ENCODE measurements at places on chromosomes 2 and 18.

GRCh38 chr2:25851740-25852503 is 26.4 kb downstream of the ASXL2 start:
- no peaks in the 10 kb centered on the region for H3K27me3 ChIP-seq
- peaks cover 4% of the 10 kb centered on the region for H3K4me1 ChIP-seq
- H3K27ac ChIP-seq = peak overlapping the region; percentile 33
- peak; percentile 63 for DNase-seq
- H3K4me3 ChIP-seq = no peak overlapping the region
- no peaks in the 10 kb centered on the region for H3K36me3 ChIP-seq

DNA sequence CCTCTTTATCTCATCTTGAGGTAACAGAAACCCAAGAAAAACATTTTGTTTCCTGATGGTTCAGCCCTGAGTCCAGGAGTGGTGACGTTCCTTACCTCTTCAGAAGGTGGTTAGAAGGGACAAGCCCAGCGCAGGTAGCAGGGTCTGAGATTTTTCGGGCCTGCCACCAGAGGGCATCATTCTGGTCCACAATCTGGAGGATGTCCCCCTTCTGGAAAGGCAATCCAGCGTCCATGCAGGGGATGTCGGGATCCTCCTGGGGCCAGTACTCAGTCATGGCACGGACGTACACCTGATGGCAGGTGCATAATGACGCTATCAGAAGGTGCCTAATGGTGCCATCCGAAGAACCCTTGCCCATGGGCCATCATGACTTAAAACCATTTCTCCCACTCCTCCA is 17.7 kb downstream of the MPP4 start:
- H3K27ac ChIP-seq = no peak overlapping the region
- peak; percentile 33 for DNase-seq
- H3K36me3 ChIP-seq = peaks cover 10% of the 10 kb centered on the region
- no peaks in the 10 kb centered on the region for H3K4me1 ChIP-seq
- no peak overlapping the region for H3K4me3 ChIP-seq
- H3K27me3 ChIP-seq = no peaks in the 10 kb centered on the region

- H3K27ac ChIP-seq = no peak overlapping the region
- no peaks in the 10 kb centered on the region for H3K36me3 ChIP-seq
- no peaks in the 10 kb centered on the region for H3K4me1 ChIP-seq
Observed at GRCh38 chr18:79483971-79484491, 88.3 kb downstream of the NFATC1 start.

DNA sequence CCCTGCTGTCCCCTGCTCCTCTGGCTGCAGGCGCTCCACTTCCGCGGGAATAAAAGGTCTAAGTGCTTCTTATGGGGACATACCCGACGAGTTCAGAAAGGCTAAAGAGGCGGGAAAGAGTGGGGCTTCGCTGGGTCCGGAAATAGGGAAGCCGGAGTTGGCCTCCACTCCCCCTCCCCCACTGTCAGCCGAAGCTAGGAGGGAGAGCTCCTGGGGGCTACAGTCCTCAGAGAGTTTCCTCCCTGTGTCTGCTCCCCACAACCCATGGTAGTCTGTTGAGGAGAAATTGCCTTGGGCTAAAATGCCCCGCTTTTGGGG is 7.2 kb downstream of the GAD1 start:
- peaks cover 28% of the 10 kb centered on the region for H3K4me1 ChIP-seq
- DNase-seq = no peak
- no peak overlapping the region for H3K4me3 ChIP-seq
- H3K36me3 ChIP-seq = no peaks in the 10 kb centered on the region

DNA sequence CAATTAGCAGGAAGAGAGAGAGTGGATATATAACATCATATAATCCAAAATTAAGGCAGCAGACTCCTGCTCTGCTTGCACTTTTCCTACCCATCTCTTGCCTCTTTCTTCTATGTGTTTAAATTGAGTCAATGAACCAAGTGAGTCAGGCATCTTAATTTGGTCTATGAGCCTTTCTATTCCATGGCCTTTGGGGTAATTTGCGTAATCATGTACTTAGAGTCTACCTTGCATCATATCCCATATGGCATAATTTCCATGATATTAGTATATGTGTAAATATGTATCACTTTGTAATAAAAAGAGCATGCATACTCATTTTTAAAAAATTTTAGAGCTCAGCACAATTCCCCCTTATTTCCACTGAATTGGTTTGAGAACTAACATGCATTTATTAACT is 555.2 kb downstream of the STK39 start:
- no peaks in the 10 kb centered on the region for H3K27me3 ChIP-seq
- DNase-seq = no peak
- H3K4me1 ChIP-seq = no peaks in the 10 kb centered on the region
- H3K4me3 ChIP-seq = no peak overlapping the region

GRCh38 chr2:200749631-200750322 is 61.9 kb upstream of the BZW1 start:
- H3K27me3 ChIP-seq = no peaks in the 10 kb centered on the region
- H3K4me1 ChIP-seq = no peaks in the 10 kb centered on the region
- no peaks in the 10 kb centered on the region for H3K36me3 ChIP-seq
- no peak overlapping the region for H3K4me3 ChIP-seq

DNA sequence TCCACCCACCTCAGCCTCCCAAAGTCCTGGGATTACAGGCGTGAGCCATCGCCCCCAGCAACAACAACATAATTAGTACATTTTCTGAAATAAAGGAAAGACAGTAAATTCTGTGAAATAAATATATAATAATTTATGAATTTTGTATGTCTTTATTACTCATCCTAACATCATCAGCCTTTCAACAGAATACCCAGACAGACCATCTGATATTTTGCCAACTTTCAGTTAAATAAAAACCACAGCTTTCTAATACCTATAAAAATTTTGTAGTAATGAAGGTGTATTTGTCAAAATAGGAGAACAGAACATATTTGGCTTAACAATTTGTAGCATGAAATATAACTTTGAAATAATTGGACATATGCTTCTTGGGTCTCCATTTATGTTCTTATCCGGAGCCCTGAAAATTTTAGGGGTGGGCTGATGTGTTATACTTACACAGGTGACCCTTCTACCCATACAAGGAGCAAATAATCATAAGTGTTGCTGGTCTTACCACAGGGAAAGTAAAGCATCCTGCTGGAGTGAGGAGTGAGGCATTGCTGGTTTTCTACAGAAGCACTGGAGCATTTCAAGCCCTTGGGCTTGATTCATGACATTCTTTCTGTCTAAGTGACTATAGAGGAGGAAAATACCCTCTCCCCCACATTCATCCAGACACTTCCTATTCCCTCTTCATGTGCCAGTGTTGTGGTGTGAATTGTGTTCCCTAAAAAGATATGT is 99.3 kb downstream of the SPOPL start:
- no peak for DNase-seq
- H3K27me3 ChIP-seq = no peaks in the 10 kb centered on the region
- H3K4me3 ChIP-seq = no peak overlapping the region
- no peak overlapping the region for H3K27ac ChIP-seq

DNA sequence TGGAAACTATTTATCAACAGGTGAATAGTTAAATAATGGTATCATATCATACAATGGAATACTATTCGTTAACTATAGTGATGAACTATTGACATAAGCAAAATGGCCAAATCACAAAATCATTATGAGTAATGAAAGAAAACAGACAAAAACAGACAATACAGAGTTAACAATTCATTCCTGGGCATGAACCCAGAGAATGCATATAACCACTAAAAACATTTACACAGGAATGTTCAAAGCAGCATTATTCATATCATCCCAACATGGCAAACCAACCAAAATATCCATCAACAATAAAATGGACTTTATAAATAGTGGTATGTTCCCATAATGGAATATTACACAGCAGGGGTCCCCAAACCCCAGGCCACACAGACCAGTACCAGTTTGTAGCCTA is 131.2 kb upstream of the CYP1B1 start:
- H3K27me3 ChIP-seq = no peaks in the 10 kb centered on the region
- no peak overlapping the region for H3K4me3 ChIP-seq
- H3K36me3 ChIP-seq = no peaks in the 10 kb centered on the region
- no peak for DNase-seq
- H3K4me1 ChIP-seq = no peaks in the 10 kb centered on the region

- H3K36me3 ChIP-seq = no peaks in the 10 kb centered on the region
- H3K4me1 ChIP-seq = no peaks in the 10 kb centered on the region
- H3K27me3 ChIP-seq = no peaks in the 10 kb centered on the region
- no peak overlapping the region for H3K4me3 ChIP-seq
Observed at GRCh38 chr18:37636831-37637477, 71.4 kb upstream of the CELF4 start.

DNA sequence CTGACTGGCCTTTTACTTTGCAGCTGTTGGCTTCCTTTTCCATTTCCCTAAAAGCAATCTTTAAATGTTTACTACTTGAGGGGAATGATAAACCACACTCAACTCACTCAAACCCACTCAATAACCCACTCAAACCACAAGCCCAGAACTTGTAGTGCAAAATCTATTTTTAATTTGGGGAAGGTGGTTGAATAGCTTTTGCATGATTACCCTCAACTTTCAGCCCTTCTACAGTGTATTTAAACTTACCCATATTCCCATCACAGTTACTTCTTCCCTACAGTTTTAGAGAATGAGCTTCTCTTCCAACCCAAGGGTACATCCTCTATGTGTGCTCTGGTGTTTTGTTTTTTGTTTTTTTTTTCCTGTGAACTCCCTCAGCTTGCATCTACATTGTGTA is 636.1 kb downstream of the TDRD15 start:
- H3K27ac ChIP-seq = no peak overlapping the region
- no peaks in the 10 kb centered on the region for H3K36me3 ChIP-seq
- no peak overlapping the region for H3K4me3 ChIP-seq
- H3K27me3 ChIP-seq = no peaks in the 10 kb centered on the region

GRCh38 chr2:42227491-42227890 is 58.3 kb downstream of the EML4 start:
- H3K27me3 ChIP-seq = no peaks in the 10 kb centered on the region
- no peak overlapping the region for H3K27ac ChIP-seq
- H3K4me1 ChIP-seq = peaks cover 20% of the 10 kb centered on the region
- no peak for DNase-seq

- no peak for DNase-seq
- H3K27ac ChIP-seq = no peak overlapping the region
- H3K27me3 ChIP-seq = no peaks in the 10 kb centered on the region
- no peaks in the 10 kb centered on the region for H3K36me3 ChIP-seq
Observed at GRCh38 chr2:114170070-114170469, 272.4 kb upstream of the DPP10 start.

- no peak for DNase-seq
- H3K27ac ChIP-seq = peak overlapping the region; percentile 99
- H3K27me3 ChIP-seq = no peaks in the 10 kb centered on the region
- H3K4me3 ChIP-seq = no peak overlapping the region
Observed at GRCh38 chr18:49690312-49690711, 123.0 kb downstream of the ACAA2 start.

DNA sequence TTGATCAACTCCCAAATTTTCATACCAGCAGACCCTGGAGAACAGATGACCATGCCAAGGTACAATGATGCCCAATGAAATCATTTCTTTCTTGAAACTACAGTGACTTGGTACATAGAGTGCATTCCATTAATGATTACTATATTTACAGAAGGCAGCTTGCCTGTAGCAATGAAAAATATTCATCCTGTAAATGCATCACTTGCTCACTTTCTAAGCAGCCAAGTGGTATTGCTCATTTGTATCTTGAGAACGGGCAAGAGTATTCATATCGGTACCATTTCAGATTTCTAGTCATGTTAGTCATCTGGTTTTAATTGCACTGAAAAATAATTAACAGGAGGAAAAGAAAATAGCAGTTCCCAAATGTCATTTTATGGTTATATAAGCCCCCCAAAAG is 59.6 kb downstream of the VIL1 start:
- H3K27me3 ChIP-seq = no peaks in the 10 kb centered on the region
- H3K27ac ChIP-seq = peak overlapping the region; percentile 16
- no peak overlapping the region for H3K4me3 ChIP-seq
- peaks cover 50% of the 10 kb centered on the region for H3K36me3 ChIP-seq
- no peak for DNase-seq

GRCh38 chr2:28726177-28726576 is 25.5 kb upstream of the PPP1CB start:
- no peak for DNase-seq
- no peaks in the 10 kb centered on the region for H3K27me3 ChIP-seq

DNA sequence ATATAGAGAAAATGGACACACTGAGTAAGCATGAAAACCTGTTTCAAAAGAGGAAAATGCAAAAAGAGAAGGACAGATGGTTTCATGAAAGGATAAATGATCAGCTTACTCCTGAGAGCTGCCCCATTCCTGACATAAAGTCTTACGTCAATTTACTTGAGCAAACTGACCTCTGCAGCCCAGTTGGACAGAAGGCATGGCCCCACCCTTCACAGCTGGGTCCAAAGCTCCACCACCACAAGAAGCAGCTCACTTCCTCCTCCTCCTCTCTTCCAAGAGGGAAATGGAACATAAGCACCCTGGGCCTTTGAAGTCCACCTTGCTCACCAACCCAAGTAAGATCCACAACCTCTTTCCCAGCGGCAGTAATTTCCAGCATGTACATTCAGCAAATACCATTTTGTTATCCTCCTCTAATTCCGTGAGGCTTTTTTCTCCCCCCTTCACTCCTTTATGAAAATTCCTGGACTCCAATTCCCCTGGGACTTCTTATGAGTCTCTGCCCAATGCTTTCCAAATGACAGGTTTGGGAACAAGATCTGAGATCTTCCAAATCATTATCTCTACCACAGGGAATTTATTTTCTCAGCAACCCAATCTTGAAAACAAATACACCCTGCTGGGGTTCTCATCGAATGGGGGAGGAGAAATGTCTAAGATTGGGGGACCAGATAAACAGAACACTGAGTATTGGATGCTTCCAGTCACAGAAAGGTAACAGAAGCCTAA is 10.1 kb downstream of the COL4A4 start:
- no peaks in the 10 kb centered on the region for H3K4me1 ChIP-seq
- H3K27ac ChIP-seq = no peak overlapping the region
- H3K4me3 ChIP-seq = no peak overlapping the region
- peaks cover 20% of the 10 kb centered on the region for H3K27me3 ChIP-seq

GRCh38 chr2:222301796-222302118 is 3.0 kb upstream of the PAX3 start:
- peaks cover 100% of the 10 kb centered on the region for H3K27me3 ChIP-seq
- H3K36me3 ChIP-seq = no peaks in the 10 kb centered on the region
- no peak for DNase-seq
- H3K4me1 ChIP-seq = peaks cover 10% of the 10 kb centered on the region

DNA sequence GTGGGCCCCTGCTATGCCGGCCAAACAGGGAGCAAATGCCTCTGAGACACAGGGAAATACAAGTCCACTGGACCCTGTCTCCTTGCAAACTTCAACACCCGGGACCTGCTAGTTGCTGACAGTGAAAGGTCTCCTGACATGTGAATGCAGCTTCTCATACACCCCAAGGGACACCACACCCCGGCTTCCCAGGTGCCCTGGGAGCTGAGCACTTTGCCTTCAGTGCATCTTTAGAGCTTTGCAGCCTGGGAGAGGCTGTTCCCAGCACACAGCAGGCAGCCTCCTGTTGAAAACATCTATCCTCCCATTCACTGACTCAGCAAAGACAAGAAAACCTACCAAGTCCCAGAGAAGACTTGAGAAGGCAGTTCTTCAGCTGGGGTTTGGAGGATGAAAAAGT is 143.4 kb downstream of the COL6A3 start:
- no peak overlapping the region for H3K4me3 ChIP-seq
- H3K27ac ChIP-seq = no peak overlapping the region
- no peaks in the 10 kb centered on the region for H3K4me1 ChIP-seq

GRCh38 chr2:50840341-50841124 is 191.4 kb downstream of the NRXN1 start:
- no peak for DNase-seq
- H3K4me1 ChIP-seq = no peaks in the 10 kb centered on the region
- H3K4me3 ChIP-seq = no peak overlapping the region

GRCh38 chr2:79128406-79128805 is 8.1 kb downstream of the REG1A start:
- no peaks in the 10 kb centered on the region for H3K36me3 ChIP-seq
- no peak overlapping the region for H3K27ac ChIP-seq
- no peaks in the 10 kb centered on the region for H3K27me3 ChIP-seq
- no peak overlapping the region for H3K4me3 ChIP-seq

- H3K4me1 ChIP-seq = no peaks in the 10 kb centered on the region
- H3K4me3 ChIP-seq = no peak overlapping the region
- no peaks in the 10 kb centered on the region for H3K36me3 ChIP-seq
- no peak for DNase-seq
- H3K27ac ChIP-seq = no peak overlapping the region
Observed at GRCh38 chr2:151544449-151544848, 134.7 kb downstream of the RIF1 start.

All from SK-N-SH (cell line).